ENCODE measurements at places on chromosomes 5 and 9.

DNA sequence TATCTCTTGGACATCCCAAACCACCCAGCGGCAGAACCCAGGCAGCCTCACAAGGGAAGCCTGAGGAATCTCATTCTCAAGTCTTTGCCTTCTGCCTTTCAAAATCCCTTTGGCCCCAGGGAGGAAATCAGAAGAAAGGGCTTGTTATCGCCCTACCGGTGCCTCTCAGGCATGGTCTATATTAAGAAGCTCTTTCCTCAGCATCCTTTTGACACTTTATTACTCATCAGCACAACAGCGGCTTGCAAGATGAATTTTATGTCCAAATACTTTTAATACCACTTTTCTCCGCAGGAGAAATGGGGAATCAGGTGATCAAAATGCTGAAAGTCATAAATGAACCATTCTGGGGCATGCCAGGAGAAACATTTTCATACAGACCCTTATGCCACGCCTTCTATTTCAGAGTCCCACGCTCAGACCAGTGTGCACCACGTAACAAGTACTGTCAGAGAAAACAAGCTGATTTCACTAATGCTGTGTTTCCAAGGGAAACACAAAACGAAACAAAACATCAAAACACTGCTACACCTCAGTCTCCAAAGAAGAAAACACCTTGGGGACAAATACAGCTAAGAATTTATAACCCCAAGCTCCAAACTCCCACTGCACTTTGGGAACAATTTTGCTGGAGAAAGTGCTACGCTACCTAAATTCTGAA is 30.0 kb downstream of the RAPGEF1 start:
- DNase-seq, result no peak

DNA sequence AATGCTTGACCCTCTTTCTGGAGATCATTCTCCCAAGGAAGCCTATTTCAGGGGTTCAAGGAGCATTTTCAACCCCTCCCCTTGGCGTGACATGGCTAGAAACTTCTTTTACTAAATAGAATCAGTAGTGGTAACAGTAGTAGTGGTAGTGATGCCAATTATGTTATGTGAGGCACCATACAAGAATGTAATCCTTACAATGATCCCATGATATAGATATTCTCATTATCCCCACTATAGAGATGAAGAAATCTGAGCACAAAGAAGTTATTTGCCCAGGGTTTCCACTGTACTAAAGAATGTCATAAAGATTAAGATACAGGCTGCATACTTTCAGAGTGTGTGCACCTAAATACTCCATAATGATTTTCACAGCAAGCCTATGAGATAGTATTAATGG is 155.4 kb upstream of the CLINT1 start:
- DNase-seq, result no peak

- no peak for DNase-seq
Observed at GRCh38 chr5:115435065-115435777, 109.4 kb downstream of the FEM1C start.

GRCh38 chr5:72817076-72817481 is 618 bp downstream of the TNPO1 start:
- peak; percentile 3 for DNase-seq

DNA sequence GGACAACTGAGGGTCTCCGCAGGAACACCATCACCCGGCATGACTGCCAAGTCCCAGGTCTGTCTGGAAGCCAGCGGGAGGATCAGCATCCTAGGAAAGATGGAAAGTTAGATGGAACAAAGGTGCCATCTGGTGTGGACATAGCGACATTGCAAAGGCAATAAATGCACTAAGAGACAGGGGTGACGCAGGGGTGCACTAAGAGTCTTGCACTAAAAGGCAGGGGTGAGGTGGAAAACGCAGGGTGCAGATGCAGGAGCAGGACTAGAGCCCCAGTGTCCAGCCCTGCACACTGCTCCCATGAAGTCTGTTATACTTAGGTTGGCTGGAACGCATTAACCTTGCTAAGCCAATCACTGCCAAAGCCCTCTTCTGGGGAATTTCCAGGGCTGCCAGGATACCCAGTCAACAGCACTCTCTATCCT is 15.5 kb downstream of the ATOX1 start:
- no peak for DNase-seq

DNA sequence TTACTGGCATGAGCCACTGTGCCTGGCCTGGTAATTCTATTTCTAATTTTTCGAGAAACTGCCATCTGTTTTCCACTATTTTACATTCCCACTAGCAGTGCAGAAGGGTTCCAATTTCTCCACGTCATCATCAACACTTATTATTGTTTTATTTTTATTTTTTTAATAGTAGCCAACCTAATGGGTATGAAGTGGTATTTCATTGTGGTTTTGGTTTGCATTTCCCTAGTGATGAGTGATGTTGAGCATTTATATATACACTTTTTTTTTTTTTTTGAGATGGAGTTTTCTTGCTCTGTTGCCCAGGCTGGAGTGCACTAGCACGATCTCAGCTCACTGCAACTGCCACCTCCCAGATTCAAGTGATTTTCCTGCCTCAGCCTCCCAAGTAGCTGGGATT is 28.3 kb downstream of the WWC1 start:
- DNase-seq, result no peak
